Stimulated activated CD8-positive, alpha-beta memory T cell treated with anti-CD3 and anti-CD28 coated beads, Interleukin-4, amount 100 ng/mL, for 4 hours (primary cell): ENCODE measurements at places on chromosomes 7 and 10.

DNA sequence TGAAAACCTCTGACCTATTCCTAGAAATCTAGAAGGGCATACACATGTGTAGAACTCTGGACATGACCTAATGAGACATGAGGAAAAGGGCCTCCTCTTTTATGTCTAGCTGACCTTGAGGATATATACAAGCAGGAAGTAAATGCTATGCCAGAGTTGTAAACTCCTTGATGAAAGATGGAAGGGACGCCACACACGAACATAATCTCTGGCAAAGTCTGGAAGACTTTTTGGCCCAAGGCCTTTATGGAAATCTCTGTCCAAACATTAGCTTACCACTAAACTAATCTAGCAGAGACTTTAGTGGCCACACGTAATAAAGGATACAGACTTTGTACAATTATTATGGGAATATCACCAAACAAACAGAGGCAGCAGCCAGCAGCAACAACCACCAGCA, 138.1 kb upstream of the THSD7A start:
- no peak for DNase-seq

DNA sequence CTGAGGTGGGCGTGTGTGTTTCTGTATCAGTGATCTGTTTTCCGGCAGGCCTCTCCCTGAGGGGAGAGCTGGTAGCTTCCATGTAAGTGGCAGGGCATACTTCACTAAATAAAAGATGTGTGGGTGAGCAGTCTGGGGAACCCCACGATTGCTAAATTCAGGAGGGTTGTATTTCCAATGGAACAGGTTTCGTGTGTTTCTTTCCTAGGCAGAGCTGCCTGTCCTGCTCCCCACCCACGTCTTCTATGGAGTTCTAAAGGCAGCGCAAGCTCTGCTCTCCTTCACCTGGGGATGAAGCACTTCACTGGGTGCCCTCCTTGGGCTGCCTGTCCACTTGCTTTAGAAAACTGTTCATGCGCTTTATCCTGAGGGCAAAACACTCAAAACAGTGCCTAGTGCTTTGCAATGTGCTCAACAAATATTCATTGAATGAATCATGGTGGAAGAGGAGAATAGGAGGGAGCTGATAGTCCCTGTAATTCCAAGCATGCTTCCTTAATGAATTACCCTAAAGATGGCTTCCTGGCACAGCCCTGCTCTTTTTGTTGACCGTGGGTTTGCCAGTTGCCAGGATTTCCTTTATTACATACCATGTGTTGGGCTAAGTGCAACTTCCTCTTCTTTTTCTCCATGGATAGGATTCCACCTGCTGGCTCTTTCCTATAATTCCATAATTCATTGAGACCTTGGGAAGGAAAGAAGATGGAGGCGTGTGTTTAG, 50.6 kb upstream of the SRPK2 start:
- DNase-seq: no peak

DNA sequence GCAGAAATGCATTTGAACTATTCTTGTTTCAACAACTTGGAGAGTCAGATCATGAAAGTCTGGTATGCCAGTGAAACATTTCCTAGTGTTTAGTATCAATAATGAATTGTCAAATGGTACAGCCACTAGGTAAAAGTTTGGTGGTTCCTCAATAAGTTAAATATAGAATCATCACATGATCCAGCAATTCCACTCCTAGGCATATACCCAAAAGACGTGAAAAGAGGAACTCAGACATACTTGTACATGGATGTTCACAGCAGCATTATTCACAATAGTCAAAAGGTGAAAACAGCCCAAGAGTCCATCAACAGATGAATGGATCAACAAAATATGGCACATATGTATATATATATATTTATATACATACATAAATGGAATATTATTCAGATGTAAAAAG, 67.0 kb upstream of the HPS1 start:
- no peak for DNase-seq

DNA sequence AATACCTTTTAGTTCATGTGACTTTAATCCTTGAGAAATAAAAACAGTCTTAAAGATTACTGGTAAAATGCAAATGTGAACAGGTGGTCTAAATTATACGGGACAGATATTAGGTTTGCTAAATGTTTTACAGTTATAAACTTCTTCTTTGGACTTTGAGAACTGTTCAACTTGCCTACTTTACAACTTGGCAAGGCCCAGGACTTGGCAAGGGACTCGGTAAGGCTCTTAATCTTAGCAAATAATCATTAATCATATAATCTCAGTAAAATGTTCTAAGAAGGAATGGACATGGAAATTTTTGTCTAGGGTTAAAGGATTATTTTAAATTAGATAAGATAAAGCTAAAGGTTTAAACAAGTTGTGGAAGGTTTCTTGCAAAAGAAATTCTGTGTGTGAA, 4.8 kb upstream of the UBE2D4 start:
- no peak for DNase-seq

- DNase-seq: no peak
These were observed 360.3 kb upstream of the C7orf33 start for GRCh38 chr7:148230296-148230695.

- no peak for DNase-seq
These were observed 36.7 kb upstream of the ABLIM1 start for GRCh38 chr10:114694752-114695151.

DNA sequence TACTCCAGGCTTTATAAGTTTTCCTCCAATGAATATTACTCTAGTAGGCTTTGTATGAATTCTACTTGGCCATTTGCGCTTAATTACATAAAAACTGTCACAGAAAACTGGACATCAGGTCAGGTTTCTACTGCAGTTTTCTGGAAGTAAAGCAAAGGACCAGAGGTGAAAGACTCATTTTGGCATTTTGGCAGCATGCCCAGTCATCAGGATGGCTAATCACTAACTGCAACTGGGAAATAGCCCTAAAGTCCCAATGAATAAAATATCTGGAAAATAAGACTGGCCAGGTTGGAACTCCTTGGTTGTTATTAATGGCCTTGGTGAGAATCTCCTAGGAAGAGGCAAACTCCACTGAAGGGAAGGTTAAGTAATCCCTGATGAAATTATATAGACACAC, 75.5 kb downstream of the COPG2 start:
- DNase-seq: no peak

- DNase-seq: no peak
These were observed 121.2 kb upstream of the AFAP1L2 start for GRCh38 chr10:114525368-114525949.
